ENCODE measurements at places on chromosomes 1 and 21.

GRCh38 chr1:167651161-167651693 lies 21.2 kb downstream of the RCSD1 start:
- DNase-seq: no peak

- DNase-seq: no peak
Observed at GRCh38 chr21:41589131-41589530, 81.2 kb upstream of the TMPRSS2 start.

GRCh38 chr1:81594206-81594605 lies 206.5 kb upstream of the ADGRL2 start:
- DNase-seq: no peak

- no peak for DNase-seq
Observed at GRCh38 chr1:10676963-10677362, 119.5 kb downstream of the CASZ1 start.

DNA sequence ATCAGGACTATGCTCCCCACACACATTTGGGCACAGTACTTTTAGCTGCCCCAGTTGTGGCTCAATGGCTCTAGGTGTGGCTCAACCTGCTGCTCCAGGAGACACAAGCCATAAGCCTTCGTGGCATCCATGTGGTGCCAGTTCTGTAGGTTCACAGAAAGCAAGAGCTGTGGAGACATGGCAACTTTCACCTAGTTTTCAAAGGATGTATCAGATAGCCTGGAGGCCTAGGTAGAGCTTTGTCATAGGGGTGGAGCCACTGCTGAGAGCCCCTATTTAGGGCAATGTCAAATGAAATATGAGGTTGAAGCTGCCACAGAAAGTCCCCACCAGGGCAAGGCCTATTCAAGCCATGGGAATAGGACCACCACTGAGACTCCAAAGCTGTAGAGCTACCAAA lies 210.5 kb downstream of the LMO4 start:
- DNase-seq: no peak
